Uterus (tissue), 4 donors: ENCODE measurements at places on chromosomes 2 and 18. TPM values are rescaled to one million over a fixed set of nuclear protein-coding genes. Genes with fewer than 3 reads are reported as not detected.

The ACTR1B gene
- 33.2 TPM for total RNA-seq

The CTAGE1 gene
- not detected for total RNA-seq

The TTN gene
- total RNA-seq = 10.0 TPM

The ATP6V1C2 gene
- total RNA-seq = 0.26 TPM

The PAX3 gene
- not detected for total RNA-seq

GRCh38 chr2:201208563-201209252, 25.8 kb downstream of the CASP10 start:
- DNase-seq = no peak

DNA sequence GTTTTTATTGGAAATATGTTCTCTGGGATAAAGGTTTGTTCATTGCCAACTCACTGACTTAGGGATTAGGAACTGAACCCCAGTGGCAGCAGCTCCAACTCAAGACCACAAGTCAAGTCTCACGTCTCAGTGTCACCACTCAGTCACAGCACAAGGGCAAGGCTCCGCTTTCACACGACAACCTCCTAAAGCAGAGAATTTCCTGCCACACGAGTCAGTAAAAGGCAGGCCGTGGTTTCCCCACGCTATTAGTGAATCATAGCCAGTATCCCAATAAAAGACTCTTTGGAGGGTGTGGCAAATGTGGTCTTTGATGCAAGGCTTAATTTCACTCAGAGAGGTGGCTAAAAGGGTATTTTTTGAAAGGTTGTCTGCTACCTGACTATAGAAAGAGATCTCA, 57.6 kb downstream of the PIEZO2 start:
- no peak for DNase-seq

DNA sequence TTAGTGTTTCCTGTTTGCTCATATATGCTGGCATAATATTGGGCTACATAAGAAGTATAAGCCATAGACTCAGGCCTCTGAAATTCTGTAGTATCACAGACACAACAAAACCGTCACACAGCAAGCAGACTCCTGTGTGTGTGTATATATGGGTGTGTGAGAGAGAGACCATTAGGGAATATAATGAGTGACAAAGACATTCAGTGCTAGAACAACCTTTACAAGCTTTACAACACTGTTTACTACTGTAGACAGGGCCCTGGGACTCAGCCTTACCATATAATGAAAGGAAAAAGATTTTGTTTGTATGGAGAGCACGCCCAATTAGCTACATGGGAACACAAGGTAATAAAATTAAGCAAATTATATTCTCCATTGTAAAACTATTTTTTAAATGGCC, 65.4 kb upstream of the TMEM182 start:
- DNase-seq = no peak

DNA sequence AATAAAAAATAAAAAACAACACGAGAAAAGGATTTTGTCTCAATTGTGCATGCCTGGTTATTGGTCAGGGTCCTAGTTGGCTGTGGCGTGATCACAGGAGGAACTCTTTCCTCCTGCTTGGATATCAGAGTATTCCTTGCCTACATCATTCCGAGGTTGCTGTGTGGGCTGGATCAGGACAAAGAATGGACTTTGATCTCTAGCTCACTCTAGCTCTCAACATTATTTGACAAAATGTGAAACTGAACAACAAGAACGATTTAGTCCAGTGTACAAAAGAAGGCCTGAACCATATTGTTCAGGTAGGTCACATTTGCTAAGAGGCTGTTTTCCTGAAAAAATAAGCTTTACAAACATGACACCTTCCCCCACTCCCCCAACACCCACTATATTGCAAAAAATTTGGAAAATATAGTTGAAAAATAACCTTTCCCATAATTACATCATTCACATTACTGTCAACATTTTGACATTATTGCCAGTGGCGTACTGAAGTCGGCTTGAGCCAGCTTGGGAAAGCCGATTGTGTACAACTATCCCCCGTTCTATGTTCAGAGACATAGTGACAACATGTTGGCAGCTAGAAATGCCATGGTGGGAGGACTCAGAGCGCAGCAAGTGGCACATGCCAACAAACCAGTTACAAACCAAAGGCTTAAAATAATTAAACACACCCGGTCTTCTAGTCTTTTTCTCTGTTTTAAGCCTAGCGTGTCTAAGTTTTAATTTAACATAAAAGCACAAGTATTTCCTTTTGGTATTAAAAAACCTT, 179.0 kb downstream of the LPIN1 start:
- DNase-seq = no peak

DNA sequence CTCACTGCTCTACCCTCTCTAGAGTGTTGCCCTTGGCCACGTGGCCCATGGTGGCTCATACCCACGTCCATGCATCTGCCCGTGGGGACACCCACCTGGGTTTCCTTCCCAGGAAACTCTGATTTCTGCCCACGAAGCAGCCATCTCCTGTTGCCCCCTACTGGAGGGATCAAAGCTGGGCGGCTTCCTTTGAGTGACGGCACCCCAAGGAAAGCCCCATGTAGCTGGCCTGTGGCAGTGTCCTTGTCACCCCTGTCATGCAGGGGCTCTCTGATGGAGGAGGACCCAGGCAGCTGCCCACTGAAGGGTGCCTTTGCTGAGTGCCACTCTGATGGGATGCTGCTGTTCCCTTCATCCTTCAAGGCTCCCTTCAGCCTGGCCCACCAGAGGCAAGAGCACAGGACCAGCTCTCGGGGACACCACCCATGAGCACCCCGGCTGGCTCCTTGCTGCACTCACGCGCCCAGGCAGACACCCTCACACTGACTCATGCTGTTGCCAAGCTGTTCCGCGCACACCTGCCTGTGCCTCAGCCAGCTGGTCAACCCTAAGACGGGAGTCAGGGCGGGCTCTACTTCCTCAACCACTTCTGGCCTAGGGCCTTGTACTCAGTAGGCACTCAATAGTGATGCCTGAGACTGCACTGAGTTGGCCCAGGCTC, 101.1 kb downstream of the CTIF start:
- DNase-seq = no peak

GRCh38 chr2:19674051-19675002, 227.5 kb downstream of the TTC32 start:
- DNase-seq = no peak

- no peak for DNase-seq
Observed at GRCh38 chr2:160538559-160539355, 45.1 kb upstream of the RBMS1 start.

DNA sequence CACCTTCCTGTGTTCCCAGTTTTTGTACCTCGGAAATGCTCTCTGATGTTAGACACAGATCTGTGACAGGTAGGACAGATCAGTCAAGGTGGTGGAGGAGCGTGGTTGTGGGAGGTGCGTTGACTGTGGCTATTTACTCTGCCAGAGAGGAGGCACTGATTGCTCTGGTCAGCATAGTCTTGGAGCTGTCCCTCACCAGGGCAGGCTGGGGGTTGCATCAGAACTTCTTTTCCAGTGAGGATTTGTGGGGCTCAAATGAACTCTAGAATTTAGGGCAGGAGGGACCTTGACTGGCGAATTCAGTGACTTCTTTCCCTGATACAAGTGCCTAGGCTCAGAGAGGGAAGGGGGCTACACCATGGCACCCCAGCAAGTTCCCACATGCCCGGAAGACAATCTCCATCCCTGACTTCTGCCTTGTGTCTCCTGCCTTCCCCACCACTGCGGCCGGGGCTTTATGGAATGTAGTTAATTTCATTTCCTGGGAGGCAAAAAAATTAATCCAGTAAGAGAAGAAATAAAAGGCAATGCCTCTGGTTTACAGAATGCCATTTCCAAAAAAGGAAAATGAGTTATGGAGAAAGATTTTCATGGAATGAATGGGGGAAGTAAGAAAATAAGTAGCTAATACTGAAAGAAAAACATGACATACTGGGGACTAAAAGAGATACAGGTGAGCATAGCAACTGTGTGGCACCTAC, 26.1 kb downstream of the NIFK start:
- DNase-seq = no peak

- no peak for DNase-seq
Observed at GRCh38 chr2:182245963-182246362, 180.9 kb downstream of the PDE1A start.

- peak; percentile 84 for DNase-seq
Observed at GRCh38 chr2:189555232-189555631, 25.4 kb downstream of the SLC40A1 start.

DNA sequence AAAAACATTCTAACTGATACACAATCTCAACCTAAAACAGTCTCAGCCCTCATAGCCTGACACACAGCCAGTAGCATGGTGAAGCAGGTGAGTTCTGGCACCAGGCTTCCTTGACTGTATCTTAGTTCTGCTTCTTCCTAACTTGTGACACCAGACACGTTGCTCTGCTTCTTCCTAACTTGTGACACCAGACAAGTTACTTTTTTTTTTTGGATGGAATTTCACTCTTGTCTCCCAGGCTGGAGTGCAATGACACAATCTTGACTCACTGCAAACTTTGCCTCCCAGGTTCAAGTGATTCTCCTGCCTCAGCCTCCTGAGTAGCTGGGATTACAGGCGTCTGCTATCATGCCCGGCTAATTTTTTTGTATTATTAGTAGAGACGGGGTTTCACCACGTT, 6.7 kb upstream of the ATG16L1 start:
- no peak for DNase-seq

DNA sequence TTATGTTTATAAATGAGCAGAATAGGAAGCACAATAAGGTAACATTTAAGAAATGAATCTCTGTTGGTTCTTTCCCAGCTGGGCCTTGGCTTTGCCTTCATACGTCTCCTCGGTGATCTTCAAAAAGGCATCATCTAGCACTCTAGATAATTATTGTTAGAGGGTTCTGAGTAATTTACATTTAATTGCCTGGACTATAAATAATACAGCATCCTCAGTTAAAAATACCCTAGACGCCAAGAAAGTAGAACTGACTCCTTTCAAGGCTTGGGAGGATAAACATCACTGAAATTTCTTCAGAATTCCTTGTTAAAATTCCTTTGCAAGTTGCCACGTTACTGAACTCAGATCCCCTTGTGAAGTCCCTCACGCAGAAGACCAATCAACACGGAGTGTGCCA, 199.7 kb upstream of the BOD1L2 start:
- DNase-seq = no peak
